Neural crest cell (in vitro differentiated cells): ENCODE measurements at places on chromosomes 5 and 9. TPM values are rescaled to one million over a fixed set of nuclear protein-coding genes. Genes with fewer than 3 reads are reported as not detected.

DNA sequence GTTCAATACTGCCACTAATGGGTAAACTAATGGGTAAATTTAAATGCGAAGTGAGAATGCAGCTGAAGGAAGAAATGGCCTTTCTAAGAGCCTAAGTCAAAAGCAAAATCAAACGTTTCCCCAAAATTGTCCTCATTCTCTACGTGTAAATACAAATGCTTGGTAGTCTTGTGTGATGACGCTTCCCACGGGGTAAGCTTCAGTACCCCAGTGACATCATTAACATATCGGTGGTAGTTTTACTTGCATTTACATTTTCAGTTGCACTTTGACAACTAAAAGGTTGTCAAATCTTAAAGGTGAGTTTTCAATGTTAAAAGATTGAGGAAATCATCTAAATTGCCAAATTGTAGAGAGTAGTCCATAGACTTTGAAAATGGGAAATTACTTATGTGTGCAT is 550.7 kb upstream of the CCNG1 start:
- no peak for DNase-seq

The SLC1A3 gene
- 24.4 and 26.5 TPM in 2 replicates for total RNA-seq

The OR1Q1 gene
- total RNA-seq: not detected in 2 replicates

- no peak for DNase-seq
These were observed 106.5 kb downstream of the GLIS3 start for GRCh38 chr9:4193391-4193790.

DNA sequence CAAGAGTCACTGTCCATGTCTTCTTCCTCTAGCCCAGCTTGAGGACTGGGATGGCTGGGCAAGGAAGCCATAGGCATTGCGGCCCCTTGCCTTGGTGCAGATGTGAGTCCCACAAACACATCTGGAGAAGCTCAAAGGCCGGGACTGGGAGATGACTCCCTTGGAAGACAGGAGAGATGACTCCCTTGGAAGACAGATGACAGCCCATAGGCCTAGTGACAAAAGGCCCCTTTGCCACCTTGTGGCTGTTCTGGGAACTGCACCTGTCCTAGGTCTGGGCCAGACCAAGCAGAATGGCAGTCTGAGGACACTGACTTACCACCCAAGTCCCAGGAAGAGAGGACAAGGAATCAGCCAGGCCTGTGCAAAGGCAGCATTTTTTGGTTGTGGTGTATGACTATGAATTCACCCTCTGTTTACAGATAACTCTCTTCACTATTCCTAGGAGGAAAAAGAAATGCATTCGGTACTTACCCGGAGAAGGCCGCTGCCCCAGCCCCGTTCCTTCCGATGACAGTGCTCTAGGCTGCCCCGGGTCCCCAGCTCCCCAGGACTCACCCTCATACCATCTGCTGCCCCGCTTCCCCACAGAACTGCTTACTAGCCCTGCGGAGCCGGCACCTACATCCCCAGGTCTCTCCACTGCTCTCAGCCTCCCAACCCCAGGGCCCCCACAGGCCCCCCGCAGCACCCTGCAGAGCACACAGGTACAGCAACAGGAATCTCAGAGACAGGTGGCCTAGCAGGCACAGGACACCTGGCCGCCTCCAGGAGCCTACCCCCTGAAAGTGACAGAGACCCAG is 30.8 kb downstream of the SKP1 start:
- DNase-seq: peak; percentile 87

GRCh38 chr5:59637884-59638580 is 255.5 kb downstream of the PDE4D start:
- no peak for DNase-seq

DNA sequence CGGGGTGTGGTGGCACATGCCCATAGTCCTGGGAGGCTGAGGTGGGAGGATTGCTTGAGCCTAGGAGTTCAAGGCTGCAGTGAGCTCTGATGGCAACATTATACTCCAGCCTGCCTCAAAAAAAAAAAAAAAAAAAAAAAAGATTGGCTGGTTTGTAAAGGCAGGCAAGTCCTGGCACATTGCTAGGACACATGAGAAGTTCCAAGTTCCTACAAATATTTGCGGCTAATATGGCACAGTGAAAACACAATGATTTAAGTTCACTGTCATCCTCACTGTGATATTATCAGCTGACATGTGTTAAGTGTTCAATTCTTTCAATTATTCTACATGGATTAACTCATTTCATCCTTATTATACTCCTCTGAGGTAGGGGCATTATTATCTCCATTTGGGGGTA is 20.1 kb downstream of the TMEM268 start:
- no peak for DNase-seq

DNA sequence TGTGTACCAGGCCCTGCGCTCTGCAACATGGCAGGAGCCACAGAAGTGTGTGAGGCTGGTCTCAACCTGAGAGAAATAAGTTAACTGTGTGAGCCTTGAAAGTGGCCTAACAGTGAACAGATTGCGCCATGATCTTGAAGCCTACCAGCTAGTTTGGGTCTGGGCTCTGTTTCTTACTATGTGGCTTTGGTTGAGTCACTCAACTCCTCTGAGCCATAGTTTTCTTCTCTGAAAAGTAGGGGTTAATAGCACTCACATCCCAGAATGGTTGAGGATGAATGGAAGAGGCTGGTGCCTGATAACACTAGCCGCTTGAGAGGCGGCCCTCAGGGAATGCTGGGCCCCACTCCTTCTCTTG is 121.5 kb downstream of the RGS3 start:
- DNase-seq: no peak

GRCh38 chr5:58946230-58946629 is 363.4 kb downstream of the RAB3C start:
- DNase-seq: no peak

- DNase-seq: no peak
These were observed 272.2 kb downstream of the AUH start for GRCh38 chr9:91089405-91090129.

DNA sequence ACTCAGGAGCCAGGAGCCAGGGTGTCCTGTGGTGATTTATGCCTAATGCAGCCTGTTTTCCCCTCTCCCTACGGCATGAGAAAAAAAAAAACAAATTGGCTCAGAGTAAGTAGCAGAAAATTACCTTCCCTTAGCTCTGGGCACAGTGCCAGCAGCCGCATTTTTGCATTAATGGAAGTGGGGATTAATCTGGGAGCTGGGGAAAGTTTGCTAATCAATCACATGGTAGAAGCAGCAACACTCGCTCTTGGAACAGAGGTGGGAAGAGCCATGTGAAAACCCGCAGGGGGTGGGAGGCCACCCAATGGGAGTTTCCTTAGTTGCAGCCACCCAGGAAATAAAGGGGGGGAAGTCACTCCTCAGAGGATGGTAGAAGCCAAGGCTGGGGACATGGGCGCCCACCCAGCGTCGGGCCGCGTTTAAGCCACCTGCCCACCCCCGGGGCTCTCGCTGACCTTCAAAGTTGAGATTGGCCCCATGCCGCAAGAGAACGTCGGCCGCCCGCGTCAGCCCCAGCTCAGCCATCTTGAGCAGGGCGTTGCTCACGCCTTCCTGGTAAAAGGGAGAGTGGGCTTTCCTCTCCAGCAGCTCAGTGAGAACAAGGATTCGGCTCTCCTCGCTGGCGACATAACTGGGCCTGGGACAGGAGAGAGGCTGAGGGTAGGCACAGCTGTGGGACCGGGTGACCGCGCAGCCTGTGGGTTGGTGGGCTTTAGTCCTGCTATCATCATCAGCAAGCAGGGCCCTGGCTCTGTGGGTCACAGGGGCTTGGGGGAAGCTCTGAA is 1.7 kb downstream of the ASB6 start:
- DNase-seq: no peak

The KCTD16 gene
- total RNA-seq: 0.37 and 0.52 TPM in 2 replicates
